ENCODE measurements at places on chromosomes 6 and 20.

DNA sequence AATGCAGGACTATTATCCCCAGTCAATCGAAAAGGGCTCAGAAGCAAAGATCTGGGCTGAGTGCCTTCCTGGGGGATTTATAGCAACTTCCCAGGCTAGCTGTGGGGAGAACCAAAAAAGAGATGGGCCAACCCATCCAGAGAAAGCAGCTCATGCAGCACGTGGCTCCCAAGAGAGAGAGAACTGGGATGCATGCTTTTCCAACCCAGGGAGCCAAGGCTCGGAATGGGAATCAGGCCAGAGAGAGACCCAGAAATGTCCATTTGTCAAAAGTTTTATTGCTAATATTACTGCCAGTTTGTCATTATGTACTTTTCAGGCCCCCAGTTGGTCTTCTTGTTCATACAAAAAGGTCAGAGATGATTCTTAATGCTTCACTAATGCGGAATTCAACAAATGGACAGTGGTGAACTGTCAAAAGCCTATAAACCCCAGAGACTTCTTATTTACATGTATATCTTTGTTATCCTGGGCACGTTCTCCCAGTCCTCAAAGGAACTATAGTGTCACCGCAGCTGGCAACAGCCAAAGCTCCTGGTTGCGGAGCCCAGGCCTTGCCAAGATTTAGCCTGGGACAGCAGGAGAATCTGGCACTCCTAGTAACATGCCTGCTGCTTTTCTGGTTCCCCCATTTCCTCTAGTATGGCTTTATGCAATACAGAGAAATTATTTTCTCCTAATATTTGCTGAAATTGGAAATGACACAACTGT is 139.1 kb upstream of the POU3F2 start:
- DNase-seq: no peak

GRCh38 chr6:93393554-93394074 is 25.7 kb downstream of the EPHA7 start:
- DNase-seq: no peak

GRCh38 chr6:166223079-166223478 is 55.4 kb upstream of the TBXT start:
- no peak for DNase-seq

GRCh38 chr6:149903938-149904611 is 6.2 kb upstream of the RAET1E start:
- no peak for DNase-seq

DNA sequence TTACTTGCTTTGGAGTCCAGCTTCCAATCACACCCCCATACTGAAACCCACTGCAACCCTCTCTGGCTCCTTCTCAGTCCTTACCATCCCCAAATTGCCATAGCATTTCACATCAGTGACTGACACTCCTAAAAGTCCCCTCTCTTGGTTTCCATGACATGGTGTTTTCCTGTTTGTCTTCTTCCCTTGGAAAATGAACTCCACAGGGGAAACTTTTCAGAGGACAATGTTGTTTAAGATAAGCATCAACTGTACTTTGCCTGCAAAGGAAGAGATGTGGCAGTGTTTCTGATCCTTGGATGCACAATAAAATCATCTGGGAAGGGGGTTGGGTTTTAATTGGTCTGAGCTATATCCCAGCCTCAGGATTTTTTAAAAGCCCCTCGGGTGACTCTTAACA is 214.9 kb downstream of the HACE1 start:
- DNase-seq: no peak

DNA sequence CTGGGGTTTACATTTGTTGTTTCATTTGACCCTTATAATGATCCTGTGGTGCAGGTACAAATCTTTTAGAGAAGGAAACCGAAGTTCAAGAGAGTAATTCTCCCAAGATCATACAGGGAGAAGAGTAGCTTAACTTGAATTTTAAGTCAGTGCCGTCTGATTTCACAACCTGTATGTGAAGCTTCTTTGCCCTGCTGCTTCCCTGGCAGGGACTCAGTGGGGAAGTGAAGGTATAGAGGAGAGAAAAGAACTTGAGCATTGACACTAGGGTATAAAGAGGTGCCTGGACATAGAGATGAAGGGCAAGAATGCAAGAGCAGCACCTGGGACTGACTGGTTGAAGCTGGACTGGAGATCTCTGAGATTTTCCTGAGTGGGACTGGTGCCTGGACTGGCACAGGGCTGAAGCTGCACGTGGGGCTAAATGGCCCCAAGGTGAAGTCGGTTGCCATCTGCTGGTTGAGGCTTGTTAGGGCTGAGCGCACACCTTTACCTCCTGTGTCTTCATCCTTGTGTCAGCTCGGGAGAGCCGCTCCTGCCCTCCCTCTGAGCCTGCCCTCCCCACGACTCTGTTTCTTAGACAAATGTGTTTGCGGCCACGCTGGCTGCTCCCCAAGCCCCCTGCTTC is 41.8 kb downstream of the FARS2 start:
- DNase-seq: peak; percentile 9

GRCh38 chr6:14618759-14619418 is 501.3 kb downstream of the CD83 start:
- DNase-seq: no peak

DNA sequence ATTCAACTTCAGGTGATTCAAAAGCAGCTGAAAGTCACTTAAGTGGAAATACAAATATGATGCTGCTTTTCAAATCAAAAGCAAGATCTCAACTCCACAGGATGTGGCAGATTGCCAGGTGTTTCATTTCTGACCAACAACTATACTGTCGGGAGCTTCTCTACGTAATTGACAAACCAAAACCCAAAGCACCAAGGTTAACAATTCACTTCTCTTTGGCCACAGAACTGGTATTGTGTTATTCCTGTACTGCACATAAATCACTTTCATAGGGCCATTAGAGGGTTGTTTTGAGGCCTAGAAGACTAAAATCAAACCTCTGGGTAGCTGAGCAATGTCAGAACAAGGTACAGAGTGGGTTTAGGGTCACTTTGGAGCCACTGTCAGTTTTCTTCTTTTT is 169.7 kb downstream of the HAO1 start:
- no peak for DNase-seq

DNA sequence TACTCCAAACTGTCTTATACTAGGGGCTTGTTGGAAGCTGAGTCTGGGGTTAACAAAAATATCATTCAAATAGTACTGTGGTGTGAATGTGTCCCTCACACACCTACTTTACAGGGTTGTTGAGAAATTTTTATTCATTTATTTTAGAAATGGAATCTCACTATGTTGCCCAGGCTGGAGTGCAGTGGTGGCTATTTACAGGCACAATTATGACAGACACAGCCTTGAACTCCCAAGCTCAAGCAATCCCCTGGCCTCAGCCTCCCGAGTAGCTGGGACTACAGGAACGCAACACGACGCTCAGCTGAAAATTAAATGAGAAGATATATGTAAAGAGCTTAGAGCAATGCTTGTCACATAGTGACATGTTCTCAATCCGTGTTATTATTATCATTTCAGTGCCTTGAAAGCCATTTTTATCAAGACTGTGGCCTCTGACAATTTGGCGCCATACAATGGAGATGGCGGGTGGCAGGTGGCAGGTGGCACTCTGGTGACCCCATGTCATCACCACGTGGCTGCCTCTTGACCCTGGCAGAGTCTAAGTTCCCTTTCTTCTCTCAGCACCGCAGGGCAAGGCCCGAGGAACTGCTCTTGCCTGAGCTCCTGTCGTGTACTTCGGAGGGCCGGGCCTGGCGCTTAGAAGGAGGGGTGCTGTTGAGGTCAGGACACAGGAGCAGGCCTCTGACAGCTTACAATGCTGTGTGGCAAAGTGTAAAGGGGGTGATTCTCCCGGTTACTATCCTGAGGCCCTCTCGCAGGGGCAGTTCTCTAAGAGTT is 64.5 kb downstream of the STX11 start:
- no peak for DNase-seq

DNA sequence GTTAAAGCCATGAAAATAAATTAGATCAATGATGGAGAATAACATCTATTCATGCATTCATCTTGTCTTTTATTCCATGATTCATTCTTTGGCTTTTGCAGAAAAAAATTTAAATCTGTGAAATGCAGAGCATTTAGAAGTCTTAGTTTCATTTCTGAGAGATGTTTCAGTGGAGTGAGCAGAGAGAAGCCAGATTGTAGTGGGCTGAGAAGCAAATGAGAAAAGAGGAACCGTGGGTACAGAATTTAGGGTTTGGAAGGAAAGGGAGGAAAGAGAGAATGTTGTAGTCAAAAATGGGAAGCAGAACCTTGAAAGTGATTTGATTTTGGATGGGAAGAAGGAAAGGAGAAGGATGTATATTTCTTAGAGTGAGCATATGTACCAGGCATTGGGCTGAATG is 260.3 kb upstream of the MAN1A1 start:
- no peak for DNase-seq

- no peak for DNase-seq
Measured at GRCh38 chr20:25276533-25277050, 28.7 kb downstream of the PYGB start.

GRCh38 chr6:36533321-36533720 is 14.0 kb downstream of the STK38 start:
- DNase-seq: no peak

DNA sequence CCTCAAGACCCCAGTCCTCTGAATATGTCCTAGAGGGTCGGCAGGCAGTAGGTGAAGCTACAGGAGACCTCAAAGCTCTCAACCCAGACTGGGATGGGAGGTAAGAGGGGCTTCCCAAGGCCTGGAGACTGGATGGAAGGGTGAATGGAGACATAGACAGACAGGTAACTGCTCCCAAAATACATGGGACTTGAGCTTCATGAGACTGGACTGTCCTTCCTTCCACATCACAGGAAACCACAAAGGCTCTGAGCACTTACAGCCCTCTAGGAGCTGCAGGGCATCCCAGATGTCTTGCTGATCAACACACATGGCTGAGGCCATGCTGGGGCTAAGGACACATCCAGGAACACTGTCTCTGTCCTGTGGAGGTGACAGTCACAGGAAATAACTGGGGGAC is 11.6 kb downstream of the HSPA12B start:
- DNase-seq: no peak

- no peak for DNase-seq
Measured at GRCh38 chr6:2758980-2759379, 6.2 kb upstream of the WRNIP1 start.

- no peak for DNase-seq
Measured at GRCh38 chr6:82686719-82687118, 323.1 kb downstream of the TPBG start.

DNA sequence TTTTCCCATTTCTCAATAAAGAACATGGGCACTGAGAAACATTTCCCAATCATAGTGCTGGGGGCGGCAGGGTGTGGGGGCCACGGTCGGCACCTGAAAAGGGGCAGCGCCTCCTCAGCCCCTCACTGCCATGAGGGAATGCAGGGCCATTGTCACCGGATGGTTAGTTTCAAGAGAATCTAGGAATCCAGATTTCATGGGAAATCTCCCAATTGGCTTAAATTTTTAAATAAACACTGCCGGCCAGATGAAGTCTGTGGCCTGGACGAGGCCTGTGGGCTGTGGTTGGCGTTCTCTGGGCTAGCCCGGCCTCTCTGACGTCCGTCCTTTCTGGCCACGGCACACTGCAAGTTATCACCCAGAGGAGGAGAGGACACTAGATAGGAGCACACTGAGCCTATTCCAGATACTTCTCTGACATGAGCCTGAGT is 25.6 kb downstream of the MANBAL start:
- no peak for DNase-seq

- DNase-seq: no peak
Measured at GRCh38 chr6:82176616-82177015, 70.9 kb downstream of the IBTK start.

GRCh38 chr6:31952140-31952805 is 6.4 kb downstream of the CFB start:
- DNase-seq: no peak

GRCh38 chr20:23161968-23162696 is 76.0 kb upstream of the CD93 start:
- no peak for DNase-seq

- no peak for DNase-seq
Measured at GRCh38 chr20:47974234-47974878, 189.1 kb upstream of the SULF2 start.

DNA sequence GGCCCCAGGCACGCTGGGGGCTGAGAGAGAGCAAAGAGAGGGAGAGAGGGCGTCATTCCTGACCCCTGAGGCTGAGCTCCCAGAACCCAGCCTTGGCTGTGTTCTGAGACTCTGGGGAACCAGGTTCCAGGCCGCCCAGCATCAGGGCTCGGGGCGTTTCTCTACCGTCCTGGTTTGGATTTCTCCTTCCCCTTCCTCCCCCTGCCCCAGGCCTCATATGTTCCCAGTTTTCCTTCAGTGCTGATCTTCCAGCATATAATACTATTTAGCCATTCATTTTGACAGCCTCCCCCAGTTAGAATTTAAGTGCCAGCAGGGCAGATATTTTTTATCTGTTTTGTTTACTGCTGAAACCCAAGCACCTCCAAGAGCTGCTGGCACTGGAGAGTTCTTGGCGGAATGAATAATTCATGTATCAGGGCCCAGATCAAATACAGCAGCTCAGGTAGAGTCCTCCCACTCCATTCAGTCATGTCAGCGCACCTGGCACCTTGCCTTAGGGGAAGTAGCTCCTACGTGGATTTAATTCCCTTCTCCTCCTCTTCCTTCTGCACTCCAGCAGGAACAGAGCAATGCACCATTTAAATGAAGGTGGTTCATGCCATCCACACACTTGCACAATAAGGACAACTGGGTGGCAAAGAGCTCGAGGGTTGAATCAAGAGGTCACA is 23.4 kb upstream of the FRMD1 start:
- no peak for DNase-seq

DNA sequence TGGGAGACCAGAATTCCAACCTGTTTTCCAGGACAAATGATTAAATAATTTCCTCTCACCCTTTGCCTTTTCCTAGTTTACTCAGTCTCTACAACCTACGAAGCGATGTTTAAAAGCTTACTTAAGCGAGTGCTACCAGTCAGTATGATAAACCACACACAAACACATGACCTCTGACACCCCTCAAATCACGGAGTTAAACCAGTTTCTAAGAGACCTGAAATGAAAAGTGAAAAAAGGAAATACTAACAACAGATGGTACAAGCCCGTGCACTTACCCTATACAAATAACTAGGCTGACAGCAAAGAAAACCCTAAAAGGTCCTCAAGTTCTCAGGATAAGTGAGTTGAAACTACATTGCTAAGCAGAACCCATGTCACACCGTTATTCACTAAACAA is 7.7 kb downstream of the TNFRSF21 start:
- no peak for DNase-seq

DNA sequence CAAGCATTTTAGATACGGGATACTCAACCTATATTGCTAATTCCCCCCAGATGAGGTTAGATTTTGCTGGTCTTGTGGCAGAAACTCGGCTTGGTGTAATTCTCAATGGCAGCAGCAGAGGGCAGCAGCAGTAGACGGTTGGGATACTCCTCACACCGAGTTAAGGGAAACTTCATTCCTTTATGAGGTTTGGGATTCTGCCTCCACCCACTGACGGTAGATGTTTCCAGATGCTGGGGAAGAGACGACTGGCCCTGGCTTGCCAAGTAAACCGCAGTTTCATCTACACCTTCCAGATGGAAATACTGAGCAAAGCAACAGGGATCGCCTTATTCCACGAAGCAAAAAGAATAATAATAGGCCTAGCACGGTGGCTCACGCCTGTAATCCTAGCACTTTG is 8.2 kb upstream of the TBC1D7 start:
- DNase-seq: peak; percentile 21

DNA sequence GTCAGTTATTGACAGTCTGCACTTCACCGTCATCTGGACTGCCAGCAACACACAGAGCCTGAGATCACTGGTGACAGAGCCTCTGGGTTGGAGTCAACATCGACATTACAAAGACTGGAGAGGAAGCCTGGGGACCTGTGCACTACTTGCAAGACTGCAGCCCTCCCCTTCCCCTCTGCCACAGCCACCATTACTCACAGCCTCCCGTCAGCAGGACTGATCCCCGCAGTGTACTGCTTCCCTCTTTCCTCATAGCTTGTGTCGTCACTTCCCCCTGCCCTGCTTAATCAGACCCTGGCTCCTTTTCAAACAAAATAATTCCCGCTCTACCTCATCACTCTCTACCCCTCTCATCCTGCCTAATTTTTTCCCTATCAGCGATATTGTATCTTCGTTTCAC is 235.5 kb upstream of the KCNQ5 start:
- no peak for DNase-seq
